ENCODE measurements at places on chromosomes 7 and 10. TPM values are rescaled to one million over a fixed set of nuclear protein-coding genes. Genes with fewer than 3 reads are reported as not detected.

Gene UNCX
- total RNA-seq = not detected

Gene TAS2R16
- total RNA-seq = not detected

Gene NRCAM
- total RNA-seq = 0.34 TPM

Gene C10orf67
- 0.15 TPM for total RNA-seq

Gene SCIN
- 0.08 TPM for total RNA-seq

Gene PTN
- not detected for total RNA-seq

Gene VDAC2
- 263 TPM for total RNA-seq

Gene GDF2
- total RNA-seq = not detected

Gene HTR5A
- total RNA-seq = not detected

Gene SLC18A3
- total RNA-seq = not detected

Gene GFRA1
- total RNA-seq = not detected

Gene ADCYAP1R1
- total RNA-seq = not detected

Gene FRMPD2
- total RNA-seq = not detected

Gene DLX5
- total RNA-seq = not detected

Gene ADRB1
- 0.88 TPM for total RNA-seq

Gene SPRN
- total RNA-seq = not detected

Gene MRLN
- total RNA-seq = not detected
